ENCODE measurements at places on chromosomes 1 and 21. TPM values are rescaled to one million over a fixed set of nuclear protein-coding genes. Genes with fewer than 3 reads are reported as not detected.

The FAM131C gene
- total RNA-seq = not detected

The HSD3B1 gene
- not detected for total RNA-seq

The AMY1C gene
- not detected for total RNA-seq

The MX2 gene
- 19.7 TPM for total RNA-seq

The MMP23B gene
- total RNA-seq = 3.2 TPM

The IGSF5 gene
- total RNA-seq = not detected

The PRR9 gene
- total RNA-seq = not detected

The WNT3A gene
- not detected for total RNA-seq

The CHD1L gene
- total RNA-seq = 13.9 TPM

The TFB2M gene
- total RNA-seq = 10.0 TPM

GRCh38 chr1:174276087-174276486 is 116.8 kb downstream of the RABGAP1L start:
- H3K27ac ChIP-seq = no peak overlapping the region
- DNase-seq = no peak
- no peak overlapping the region for H3K4me3 ChIP-seq
- peaks cover 27% of the 10 kb centered on the region for H3K36me3 ChIP-seq
- H3K4me1 ChIP-seq = no peaks in the 10 kb centered on the region

DNA sequence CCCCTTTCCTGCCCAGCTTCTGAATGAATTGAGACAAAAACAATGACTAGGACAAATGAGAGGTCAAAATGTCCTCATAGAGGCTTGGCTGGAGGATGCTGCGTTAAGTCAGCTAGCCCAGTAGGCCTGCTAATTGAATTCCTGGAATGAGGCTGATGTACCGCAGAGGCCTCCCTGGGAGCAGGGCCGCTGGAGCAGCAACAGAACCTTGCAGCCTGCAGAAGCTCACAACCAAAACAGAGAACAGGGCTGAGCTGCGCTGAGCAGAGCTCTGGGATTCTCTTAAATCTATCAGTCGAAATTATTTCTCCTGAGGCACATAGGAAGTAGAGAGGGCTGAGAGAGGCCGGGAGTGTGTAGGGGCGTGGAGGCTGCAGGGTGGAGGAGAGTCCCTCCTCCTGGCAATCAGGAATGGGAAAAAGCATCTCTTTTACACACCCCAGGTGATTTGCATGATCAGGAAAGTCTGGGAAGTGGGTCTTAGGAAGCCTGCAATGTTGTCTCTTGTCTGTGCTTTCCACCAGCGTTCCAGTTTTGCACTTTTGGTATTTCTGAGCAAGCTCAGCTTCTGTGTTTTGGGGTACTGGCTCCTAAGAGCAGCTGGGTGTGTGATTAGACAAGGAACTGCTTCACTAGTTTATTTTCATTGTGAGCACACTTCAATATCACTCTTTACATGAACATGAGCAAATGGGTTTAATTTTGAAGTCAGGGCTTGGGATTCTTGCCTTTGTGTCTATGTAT is 66.5 kb downstream of the RYR2 start:
- H3K36me3 ChIP-seq = no peaks in the 10 kb centered on the region
- H3K4me3 ChIP-seq = no peak overlapping the region
- peaks cover 49% of the 10 kb centered on the region for H3K4me1 ChIP-seq
- DNase-seq = no peak
- no peaks in the 10 kb centered on the region for H3K27me3 ChIP-seq

- peak overlapping the region; percentile 68 for H3K27ac ChIP-seq
- peaks cover 19% of the 10 kb centered on the region for H3K36me3 ChIP-seq
- DNase-seq = no peak
- peaks cover 78% of the 10 kb centered on the region for H3K4me1 ChIP-seq
- no peak overlapping the region for H3K4me3 ChIP-seq
Measured at GRCh38 chr1:10253755-10254154, 43.4 kb downstream of the KIF1B start.

DNA sequence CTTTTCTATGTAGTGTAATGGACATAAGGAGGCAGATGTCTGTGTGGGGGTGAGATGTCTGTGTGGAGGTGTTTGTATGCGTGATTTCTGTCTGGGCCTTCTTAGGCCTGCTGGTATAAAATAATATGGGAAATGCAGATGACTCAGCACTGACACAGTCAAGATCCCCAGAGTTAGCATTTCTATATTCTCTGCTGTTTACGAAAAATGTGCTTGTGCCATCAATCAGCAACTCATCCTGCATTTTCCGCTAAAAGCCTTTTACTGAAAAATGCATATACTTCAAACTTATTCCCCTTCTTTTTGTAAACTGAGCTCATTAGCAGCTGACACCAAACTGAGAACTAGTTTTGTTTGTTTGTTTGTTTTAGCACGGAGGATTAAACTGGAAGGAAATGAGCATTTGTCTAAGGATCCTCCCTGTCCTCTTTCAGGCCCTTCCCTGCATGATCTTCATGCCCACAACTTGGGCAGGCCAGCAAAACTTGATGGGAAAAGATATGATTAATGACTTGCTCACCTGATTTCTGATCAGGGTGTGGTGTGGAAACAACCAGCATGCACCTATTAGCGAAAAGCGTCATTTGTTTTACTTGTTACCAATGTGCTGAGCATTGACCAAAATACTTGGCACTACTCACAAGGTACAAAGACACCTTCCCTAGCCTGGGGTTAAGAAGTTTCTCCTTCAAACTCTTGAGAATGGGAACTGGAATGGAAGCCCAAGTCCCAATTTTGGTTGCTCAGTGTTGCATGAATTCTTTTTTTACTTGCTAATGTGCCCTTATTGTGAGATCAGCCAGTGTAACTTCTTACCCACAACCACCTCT is 77.4 kb downstream of the NDUFS5 start:
- H3K27ac ChIP-seq = peak overlapping the region; percentile 99
- DNase-seq = no peak
- no peaks in the 10 kb centered on the region for H3K36me3 ChIP-seq
- peak overlapping the region; percentile 78 for H3K4me3 ChIP-seq

DNA sequence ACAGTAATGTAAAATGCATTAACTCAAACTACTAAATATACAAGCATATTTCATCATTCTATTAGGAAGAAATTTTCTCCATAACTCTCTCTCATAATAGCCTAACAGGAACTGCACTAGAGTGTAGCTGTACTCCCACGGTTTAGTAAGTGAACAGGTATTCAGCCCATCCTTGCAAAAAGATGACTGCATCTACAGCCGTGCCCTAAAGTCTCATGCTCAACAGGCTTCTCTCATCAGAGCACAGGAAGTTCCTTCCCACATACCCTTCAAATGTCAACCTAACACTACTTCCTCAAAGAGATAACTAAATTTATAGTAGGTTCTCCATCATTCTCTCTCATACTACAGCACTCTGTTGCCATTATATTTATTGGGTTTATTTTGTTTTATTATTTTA is 251.6 kb downstream of the AKT3 start:
- no peaks in the 10 kb centered on the region for H3K4me1 ChIP-seq
- H3K36me3 ChIP-seq = no peaks in the 10 kb centered on the region
- H3K27ac ChIP-seq = no peak overlapping the region
- H3K27me3 ChIP-seq = no peaks in the 10 kb centered on the region

- DNase-seq = no peak
- no peak overlapping the region for H3K27ac ChIP-seq
- H3K36me3 ChIP-seq = no peaks in the 10 kb centered on the region
- no peaks in the 10 kb centered on the region for H3K27me3 ChIP-seq
- H3K4me3 ChIP-seq = no peak overlapping the region
Measured at GRCh38 chr1:31428436-31429221, 15.6 kb downstream of the SERINC2 start.

DNA sequence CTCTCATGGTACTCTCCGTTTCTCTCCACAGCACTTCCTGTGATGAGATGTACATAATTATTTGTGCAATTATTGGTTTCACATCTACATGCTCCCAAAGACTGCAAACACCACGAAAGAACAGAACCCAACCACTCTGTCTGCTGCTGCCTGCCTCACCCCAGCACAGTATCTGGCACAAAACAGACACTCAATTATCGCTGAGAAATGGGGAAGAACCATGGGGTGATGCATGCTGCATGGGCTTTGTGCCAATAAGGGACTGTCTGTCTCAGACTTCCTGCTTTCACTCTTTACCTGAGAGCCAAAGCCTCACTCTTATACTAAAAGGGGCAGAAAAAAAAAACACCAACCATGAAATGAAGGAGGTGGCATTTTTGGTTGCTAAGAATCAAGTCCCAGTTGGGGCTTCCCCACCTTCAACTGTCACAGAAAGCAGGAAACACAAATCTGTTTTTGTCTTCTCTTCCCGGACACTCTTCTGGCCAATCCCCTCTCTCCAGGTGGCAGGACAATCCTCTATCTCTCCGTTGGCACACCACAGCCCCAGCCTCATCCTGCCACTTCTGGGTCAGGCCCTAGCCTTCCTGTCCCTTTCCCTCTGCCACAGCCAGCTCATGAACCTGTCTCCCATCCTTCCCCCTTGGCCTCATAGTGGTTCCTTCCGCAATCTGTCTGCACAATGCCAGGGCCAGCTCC is 82.0 kb downstream of the TGFBR3 start:
- peak overlapping the region; percentile 4 for H3K4me3 ChIP-seq
- peak overlapping the region; percentile 75 for H3K27ac ChIP-seq
- no peak for DNase-seq
- H3K27me3 ChIP-seq = no peaks in the 10 kb centered on the region
- no peaks in the 10 kb centered on the region for H3K36me3 ChIP-seq

DNA sequence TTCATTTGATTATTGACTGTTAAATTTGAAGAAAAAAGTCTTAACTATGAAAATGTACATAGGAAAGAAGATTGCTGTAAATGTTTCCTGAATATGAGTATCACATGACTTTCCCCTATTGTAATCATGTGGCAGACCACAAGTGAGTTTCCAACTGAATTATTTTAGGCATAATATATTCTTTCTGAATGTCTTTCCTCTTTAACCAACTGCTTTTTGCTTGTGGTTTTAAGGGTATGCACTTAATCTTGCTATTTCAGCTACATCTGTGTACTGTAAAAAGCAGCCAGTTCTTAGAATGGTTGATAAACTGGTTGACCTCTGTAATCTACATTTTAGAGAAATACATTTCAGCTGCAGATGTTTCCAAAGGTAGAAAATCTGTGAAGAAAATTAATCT is 400.7 kb downstream of the NEGR1 start:
- H3K36me3 ChIP-seq = no peaks in the 10 kb centered on the region
- no peak overlapping the region for H3K27ac ChIP-seq
- no peak for DNase-seq
- no peaks in the 10 kb centered on the region for H3K27me3 ChIP-seq
- no peak overlapping the region for H3K4me3 ChIP-seq

- H3K27ac ChIP-seq = peak overlapping the region; percentile 65
- no peak for DNase-seq
- H3K27me3 ChIP-seq = no peaks in the 10 kb centered on the region
- peaks cover 30% of the 10 kb centered on the region for H3K4me1 ChIP-seq
- no peaks in the 10 kb centered on the region for H3K36me3 ChIP-seq
- H3K4me3 ChIP-seq = no peak overlapping the region
Measured at GRCh38 chr21:41957991-41958766, 4.4 kb upstream of the C2CD2 start.

DNA sequence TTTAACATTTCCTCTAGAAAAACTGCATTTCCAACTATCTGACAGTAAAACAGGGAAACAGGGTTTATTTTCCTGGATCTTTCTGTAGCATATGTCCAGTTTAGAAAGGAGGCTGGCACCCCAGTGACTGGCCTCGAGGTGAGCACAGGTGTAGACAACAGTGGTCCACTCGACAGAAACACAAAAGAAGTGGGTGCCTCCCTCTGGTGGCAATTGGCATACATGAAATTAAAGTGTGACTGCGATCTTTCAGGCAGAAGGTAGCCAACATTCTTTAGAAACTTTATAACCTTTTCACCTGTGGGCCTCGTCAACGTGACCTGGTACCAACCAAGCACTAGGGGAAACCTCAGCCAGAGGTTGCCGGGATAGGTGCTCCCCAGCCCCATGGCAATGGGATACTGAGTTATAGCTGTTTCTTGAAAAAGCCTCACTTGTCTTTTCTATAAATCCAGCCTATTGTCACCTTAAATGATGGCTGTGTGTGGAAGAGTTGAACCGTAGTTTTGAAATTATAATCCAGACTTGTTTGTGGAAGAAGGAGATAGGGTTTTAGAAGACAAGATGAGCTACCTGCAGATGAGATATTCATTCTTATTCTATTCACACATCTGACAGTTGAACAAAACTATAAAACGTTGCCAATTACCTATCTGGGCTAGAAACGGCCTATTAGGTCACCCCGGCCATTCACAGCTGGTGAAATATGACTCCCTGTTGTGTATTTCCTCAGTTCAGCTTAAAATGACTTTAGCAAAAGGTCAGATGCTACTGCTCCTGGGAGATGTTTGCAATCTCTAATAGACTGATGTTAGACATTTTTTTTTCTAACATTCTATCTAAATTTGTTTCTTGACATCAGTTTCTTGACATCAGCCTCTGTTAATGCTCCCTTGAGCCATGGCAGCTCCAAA is 44.3 kb downstream of the PCP4 start:
- no peak overlapping the region for H3K4me3 ChIP-seq
- no peaks in the 10 kb centered on the region for H3K27me3 ChIP-seq
- H3K27ac ChIP-seq = no peak overlapping the region
- H3K4me1 ChIP-seq = no peaks in the 10 kb centered on the region

- H3K27ac ChIP-seq = no peak overlapping the region
- H3K4me1 ChIP-seq = peaks cover 11% of the 10 kb centered on the region
- DNase-seq = no peak
- no peaks in the 10 kb centered on the region for H3K27me3 ChIP-seq
Measured at GRCh38 chr1:45843474-45843905, 40.1 kb downstream of the MAST2 start.

DNA sequence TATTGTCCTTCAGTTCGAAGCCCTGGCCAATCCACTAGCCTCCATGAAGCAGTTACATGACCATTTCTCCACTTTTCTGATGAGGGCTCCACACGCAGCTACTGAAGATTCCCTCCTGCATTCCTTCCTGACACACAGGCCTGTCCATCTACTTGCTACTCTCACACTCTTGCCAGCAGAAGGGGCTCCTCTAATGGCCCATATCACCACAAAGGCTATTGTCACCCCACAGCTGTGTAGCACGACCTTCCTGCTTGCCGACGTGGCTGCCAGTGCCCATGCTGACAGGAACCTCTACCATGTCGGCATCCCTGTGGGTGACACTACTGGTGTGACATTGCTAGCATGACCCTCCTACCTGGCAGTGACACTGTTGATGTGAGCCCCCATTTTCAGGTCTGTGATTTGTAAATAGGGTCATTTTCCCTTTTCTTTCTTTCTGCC is 1528.6 kb upstream of the TPTE start:
- no peaks in the 10 kb centered on the region for H3K36me3 ChIP-seq
- no peak overlapping the region for H3K4me3 ChIP-seq
- H3K27ac ChIP-seq = no peak overlapping the region
- peaks cover 58% of the 10 kb centered on the region for H3K27me3 ChIP-seq
- no peaks in the 10 kb centered on the region for H3K4me1 ChIP-seq

- no peak overlapping the region for H3K4me3 ChIP-seq
- no peaks in the 10 kb centered on the region for H3K27me3 ChIP-seq
- H3K36me3 ChIP-seq = no peaks in the 10 kb centered on the region
- DNase-seq = peak; percentile 95
- peak overlapping the region; percentile 92 for H3K27ac ChIP-seq
Measured at GRCh38 chr1:8133657-8134430, 107.7 kb upstream of the ERRFI1 start.

GRCh38 chr1:171883849-171884248 is 42.6 kb downstream of the DNM3 start:
- no peak overlapping the region for H3K4me3 ChIP-seq
- H3K36me3 ChIP-seq = no peaks in the 10 kb centered on the region
- no peak for DNase-seq
